ENCODE measurements at places on chromosomes 7 and 10.

DNA sequence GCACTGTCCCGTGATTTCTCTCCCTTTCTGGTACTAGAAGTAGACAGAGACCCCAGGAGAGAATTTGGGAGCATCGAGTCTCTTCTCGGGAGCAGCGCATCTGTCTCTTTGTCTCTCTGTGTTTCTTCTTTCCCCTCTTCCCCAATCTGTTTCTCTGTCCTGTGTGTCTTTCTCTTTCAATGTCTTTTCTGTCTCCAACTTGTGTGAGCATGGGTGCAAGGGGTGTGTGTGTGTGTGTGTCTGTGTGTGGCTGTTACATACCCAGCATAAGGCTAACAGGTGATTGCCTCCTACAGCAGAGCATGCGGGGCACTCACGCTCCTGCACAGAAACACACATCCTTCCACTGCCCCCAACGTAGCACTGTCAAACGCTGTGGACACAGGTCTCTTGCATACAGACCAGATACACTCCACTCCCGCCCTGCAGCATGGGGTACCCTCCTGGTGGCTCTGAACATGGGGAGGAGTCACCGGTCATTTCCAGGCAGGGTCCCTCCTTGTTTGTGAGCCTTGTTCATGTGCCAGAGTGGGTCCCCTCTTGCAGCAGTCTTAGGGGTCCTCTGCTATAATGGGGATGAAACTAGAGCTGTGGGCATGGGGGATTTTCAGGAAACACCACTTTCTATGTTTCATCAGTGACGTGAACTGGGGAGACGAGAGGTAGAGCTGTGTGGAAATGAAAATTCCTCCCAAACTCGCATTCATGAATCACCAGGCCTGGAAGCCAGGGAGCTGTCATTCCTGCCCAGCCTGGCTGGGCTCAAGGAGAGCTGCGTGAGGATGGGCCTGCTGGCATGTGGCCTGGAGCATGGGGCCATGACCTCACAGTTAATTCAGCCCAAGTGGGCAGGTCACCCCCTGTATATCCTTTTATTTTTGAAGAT lies 980 bp downstream of the ADAMTS14 start:
- DNase-seq, result no peak

- no peak for DNase-seq
Measured at GRCh38 chr10:4372601-4373000, 453.4 kb upstream of the AKR1E2 start.

DNA sequence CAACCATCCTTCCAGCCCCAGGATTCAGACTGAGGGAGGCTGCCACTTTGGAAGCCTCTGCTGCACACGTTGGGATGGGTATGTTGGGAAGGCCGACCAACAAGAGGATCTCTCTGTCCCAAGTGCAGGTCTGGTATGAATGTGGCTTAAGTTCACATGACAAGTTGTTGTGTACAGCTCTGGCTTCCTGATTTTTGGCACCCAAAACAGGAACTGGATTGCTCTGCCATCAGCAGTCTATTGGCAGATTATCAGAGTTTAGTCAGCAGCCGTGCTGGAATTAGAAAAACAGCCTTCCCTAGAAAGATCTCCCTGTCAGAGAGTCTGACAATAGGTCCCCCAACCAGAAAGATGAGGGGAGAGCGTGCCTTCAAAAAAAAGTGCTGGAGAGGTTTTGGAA lies 66.9 kb downstream of the GOLGA7B start:
- no peak for DNase-seq

- DNase-seq, result no peak
Measured at GRCh38 chr7:132347858-132348257, 228.4 kb downstream of the PLXNA4 start.

DNA sequence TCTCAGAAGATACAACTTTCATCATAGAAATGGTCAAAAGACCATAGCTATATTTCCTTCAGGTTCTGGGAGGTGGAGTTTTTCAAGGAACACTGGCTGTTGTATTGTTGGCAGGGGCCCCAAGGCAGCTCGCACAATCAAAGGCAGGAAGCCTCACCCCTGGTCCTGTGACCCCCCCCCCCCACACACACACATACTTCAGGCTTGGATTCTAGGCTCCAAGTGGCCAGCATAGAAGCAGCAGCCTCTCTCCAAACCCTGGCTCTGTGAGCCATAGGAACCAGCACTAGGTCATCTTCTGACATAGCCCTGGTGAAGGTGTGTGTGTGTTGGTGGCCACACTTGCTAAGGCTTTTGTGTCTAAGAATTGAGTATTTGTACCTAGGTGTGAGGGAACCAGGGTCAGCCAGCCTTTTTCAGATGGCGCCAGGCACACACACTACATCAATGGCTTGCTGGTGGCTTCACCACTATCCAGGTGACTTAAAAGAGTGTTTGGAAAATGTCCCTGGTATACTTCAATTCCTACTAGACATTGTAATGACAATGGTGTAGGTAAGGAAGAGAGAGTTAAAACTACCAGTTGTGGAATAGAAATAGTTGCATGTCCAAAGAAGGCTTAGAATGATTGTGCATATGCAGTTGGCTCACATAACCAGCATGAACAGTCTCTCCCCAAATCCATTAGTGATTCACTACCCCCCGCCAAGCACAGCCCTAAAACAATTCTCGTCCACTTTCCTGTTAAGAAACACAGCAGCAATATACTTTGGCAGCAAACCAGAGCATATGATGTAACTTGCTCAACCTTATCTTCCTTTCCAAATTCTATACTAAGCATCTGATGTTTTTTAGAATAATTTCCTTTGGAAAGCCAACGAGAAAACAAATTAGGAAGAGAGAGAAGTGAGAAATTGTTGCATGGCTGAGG lies 91.3 kb downstream of the AVL9 start:
- no peak for DNase-seq

DNA sequence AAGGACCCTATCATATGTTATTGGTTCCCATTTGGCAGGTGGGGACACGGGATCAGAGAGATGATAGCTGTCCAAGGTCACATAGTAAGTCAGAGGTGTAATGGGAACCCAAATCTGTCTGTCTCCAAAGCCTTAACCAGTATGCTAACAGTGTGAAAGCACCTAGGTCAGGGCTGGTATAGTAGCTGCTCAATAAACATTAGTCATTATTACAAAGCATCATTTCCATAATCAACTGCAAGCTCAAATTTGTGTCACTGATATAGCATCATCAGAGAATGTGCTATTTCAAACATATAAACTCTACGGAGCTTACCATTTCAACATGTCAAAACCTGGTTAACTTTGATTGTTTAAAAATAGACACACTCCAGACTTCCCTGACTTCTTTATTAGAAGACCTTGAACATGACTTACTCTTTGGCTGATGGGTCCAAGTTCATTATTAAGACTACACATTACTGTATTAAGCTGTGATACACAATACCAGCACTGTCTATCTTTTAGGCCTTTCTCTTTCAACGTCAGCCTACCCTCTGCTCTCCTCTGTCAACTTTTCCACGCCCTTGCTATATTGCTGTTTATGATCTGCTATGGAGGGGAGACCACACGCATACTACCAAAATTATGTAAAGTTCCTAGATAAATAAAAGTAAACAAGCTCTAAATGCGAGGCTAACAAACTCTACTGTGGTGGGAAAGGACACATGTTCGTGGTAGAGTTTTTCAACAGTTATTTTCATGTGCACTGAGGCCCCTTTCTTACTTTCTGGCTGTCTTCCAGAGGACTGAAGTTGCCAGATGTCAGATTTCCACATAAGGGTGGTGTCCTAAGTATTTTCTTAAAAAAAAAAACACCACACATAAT lies 33.6 kb downstream of the DNMBP start:
- no peak for DNase-seq

DNA sequence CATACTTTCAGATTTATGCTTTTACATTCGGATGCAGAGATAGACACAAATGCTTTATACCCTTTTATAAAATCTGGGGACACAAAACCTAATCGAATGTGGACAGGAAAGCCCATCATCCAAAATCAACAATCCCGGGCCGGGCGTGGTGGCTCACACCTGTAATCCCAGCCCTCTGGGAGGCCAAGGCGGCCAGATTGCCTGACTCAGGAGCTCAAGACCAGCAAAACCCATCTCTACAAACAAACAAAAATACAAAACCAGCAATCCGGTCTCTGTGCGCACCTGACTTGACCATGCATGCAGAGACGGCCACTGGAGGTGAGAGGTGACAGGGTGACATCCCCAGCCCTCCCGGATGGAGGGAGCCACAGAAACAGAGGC lies 13.5 kb downstream of the COBL start:
- DNase-seq, result no peak

DNA sequence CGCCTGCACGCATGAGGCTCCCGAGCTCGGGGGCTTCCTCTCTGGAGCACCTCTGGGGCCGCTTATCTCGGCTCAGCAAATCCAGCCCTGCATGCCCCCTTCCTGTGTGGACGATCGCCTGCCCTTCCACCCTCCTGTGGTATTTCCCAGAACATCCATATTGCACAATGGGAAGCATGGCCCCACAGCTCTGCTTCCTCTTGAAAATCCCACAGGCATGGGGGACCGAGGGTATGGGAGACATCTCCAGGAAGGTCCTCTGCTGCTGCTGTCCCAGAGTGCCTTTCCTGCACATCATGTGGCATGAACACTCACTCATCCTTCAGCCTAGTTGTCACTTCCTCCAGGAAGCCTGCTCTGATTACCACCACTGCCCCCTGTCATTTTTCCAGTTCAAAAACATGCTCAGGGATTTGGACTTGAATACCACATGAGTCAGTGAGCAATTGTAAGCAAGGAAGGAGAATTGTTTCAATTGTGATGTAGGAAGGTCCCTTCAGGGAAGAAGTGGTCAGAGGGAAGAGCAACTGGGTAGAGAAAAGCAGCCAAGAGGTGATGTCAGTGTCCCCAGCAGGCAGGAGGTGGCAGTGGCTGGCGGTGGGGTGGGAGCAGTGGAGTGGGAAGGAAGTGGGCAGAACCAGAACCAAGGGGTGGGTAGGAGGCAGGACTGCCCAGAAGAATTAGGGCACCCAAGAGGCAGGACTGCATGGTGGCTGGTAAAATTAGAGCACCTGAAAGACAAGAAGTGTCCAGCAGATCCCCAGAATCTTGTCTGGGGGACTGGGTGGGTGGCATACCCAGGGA lies 67.5 kb upstream of the ZMIZ1 start:
- DNase-seq, result no peak

DNA sequence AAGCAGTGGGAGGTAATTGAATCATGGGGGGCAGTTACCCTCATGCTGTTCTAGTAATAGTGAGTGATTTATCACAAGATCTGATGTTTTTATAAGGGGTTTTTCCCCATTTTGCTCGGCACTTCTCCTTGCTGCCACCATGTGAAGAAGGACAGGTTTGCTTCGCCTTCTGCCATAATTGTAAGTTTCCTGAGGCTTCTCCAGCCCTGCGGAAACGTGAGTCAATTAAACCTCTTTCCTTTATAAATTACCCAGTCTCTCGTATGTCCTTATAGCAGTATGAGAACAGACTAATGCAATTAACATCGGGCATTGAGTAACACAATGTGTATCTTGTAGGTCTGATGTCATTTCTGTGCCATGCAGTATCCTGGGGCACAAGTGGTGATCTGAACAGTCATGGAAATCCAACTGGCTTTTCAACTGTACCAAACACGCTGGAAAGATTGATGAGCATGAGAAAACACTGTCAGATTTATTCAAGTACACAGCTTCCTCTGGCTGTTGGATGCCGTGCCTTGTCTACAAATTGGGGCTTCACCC lies 208.6 kb upstream of the KIAA1217 start:
- DNase-seq, result no peak
